Activated CD8-positive, alpha-beta memory T cell treated with anti-CD3 and anti-CD28 coated beads for 48 hours (primary cell): ENCODE measurements at places on chromosomes 3 and 15.

GRCh38 chr3:67437789-67438188, 216.6 kb downstream of the SUCLG2 start:
- DNase-seq, result no peak

DNA sequence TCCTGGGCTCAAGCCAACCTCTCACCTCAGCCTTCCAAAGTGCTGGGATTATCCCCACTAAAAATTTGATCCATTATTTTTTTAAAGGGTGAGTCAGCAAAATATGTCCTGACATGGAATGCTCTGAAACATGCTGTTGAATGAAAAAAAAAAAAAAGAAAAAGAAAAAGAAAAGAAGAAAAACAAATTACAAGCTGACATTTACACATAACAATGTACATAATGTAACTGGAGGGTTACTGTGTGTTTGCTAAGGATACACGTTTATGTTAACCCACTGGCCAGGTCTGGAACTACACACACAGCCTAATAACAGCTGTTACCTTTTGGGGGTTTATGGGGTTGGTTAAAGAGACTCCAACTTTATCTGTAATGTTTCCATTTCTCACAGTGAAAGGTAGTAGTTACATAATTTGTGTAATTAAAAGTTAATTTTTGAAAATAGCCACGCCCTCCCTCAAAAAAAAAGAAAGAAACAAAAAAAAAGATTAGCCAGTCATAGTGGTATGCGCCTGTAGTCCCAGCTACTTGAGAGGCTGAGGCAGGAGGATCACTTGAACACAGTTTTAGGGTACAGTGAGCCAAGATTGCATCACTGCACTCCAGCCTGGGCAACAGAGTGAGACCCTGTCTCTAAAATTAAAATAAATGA, 3.1 kb upstream of the MESP2 start:
- DNase-seq, result no peak

DNA sequence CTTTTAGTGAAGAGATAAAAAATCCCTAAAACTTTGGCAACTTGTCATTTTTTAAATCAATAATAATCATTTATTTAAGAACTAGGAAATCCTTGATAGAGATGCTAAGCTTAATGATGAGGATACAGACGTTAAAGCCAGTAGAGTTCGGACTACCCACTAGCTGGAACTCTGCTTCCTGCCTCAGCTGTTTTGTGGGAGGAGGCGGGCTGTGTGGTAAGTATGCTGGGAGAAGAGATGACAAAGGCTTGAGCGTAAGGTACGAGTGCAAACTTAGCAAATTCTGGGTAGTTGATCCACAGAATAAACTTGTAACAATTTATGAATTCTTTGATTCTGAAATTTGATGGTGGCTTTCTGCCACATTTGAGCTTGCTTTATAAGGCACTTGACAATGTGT, 111.2 kb upstream of the NANOGP8 start:
- no peak for DNase-seq

GRCh38 chr3:149494022-149494758, 19.7 kb downstream of the TM4SF4 start:
- DNase-seq, result no peak

- DNase-seq, result no peak
Observed at GRCh38 chr15:75733761-75734651, 21.4 kb upstream of the CSPG4 start.

- no peak for DNase-seq
Observed at GRCh38 chr3:194537732-194538247, 51.0 kb upstream of the ATP13A3 start.

GRCh38 chr3:20490996-20491395, 305.0 kb upstream of the SGO1 start:
- DNase-seq, result no peak

DNA sequence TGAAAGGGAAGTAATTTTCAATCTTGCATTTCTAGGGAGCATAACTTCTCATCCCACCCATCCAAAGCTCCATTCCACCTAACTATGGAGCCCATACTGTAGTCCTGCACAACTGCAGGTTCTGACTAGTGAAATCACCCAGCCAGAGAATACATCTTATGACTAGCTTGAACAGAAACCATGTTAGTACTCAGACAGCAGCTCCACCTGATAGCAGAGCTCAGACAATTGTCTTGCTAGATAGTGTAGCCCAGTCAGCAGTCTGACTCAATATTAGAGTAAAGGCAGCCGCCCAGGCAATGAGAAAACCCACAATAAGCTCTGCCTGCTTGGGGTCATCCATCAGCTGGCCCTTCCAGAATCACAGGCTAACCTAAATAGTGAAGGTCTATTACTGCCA, 544.7 kb upstream of the GBE1 start:
- DNase-seq, result no peak
